CD8-positive, alpha-beta memory T cell (primary cell): ENCODE measurements at places on chromosomes 16 and 17. TPM values are rescaled to one million over a fixed set of nuclear protein-coding genes. Genes with fewer than 3 reads are reported as not detected.

Gene XAF1
- total RNA-seq, result 5.8 TPM

DNA sequence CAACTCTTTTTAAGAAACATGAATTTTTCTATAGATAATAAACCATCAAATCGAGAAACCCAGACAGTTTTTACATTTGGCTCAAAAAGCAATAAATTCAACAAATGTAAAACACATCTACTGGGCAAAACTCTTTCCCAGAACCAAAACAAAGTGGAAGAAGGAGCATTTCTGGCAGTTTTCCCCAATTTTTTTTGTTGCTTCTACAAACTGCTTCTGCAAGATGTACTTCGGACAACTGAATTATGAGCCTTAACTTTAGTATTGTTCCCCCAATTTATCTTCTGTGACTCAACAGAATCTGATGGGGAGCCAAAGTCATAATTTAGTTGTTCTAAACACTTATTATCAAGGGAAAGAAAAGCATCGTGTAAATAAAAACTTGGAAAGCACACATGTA lies 1047.2 kb downstream of the CDH11 start:
- DNase-seq, result no peak

GRCh38 chr17:78804777-78805176 lies 22.7 kb upstream of the CYTH1 start:
- DNase-seq, result no peak

DNA sequence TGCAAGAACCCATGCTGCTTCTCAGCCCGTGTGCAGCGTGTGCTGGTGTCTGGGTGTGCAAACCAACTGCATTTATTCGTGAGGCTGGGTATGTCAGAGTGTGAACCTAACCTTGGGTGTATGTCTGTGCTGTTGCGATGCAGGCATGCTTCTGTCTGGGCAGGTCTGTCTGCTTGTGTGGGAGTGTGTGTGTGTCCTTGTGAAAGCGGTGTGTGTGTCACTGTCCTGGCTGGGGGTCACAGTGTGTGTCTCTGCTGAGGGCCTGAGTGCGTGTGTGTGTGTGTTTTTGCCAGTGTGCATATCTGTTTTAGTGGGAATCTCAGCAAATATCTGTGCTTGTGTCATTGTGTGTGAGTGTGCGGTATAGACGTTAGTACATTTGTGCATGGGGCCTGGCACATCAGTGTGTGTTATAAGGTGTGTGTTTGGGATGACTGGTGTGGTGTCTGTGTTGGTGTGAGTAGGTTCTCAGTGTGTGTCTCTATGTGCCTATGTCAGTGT lies 121.8 kb downstream of the CYLD start:
- DNase-seq, result no peak

Gene KRTAP1-5
- total RNA-seq, result not detected

DNA sequence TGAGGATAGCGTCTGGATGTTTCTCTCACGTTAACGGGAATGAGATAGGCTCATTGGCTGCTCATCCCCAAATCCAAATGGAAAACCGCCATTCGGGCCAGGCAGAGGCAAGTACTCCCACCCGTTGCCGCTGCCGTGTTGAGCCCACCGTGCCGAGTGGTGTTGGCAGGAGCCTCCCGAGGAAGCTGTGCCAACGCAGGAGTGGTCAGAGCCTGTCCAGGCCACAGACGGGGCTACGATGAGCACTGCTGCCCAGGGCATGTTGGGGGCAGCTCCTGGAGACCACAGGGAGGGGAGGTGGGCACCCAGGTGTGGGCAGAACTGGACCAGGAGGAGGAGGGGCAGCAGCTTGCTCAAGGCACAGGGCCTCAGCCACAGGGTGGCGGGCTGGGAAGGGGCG lies 72.0 kb downstream of the KLHDC4 start:
- DNase-seq, result no peak

Gene TBC1D26
- total RNA-seq, result 0.20 TPM

- no peak for DNase-seq
Observed at GRCh38 chr16:19135896-19136438, 22.2 kb downstream of the ITPRIPL2 start.

DNA sequence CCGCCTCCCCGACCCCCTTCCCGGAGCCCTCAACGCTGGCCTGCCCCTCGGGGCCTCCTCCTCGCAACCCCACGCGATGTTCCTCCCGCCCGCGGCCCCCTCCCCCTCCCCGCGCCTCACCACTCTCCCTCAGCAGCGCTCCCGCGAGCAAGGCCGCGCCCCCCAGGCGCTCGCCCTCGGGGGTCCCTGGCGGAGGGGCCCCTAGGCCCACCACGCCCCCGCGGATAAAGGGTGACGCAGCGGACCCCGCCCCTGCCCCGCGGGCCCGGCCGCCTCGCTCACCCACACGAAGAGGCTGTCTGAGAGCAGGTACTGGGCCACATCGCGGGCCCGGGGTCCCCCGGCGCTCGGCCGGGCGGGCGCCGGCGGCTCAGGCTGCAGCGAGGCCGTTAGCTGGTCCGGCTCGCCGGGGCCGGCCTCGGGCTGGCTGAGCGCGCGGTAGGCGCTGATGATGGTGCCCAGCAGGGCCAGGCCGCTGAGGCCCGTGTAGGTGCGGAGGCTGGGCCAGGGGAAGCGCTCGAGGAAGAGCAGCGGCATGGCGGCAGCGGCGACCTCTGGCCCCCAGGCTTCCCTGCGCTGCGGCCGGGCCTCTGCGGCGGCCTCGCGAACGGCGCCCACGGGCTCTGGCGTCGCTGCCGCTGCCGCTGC lies 430 bp downstream of the AMFR start:
- DNase-seq, result peak; percentile 68

Gene GDE1
- total RNA-seq, result 27.9 TPM

DNA sequence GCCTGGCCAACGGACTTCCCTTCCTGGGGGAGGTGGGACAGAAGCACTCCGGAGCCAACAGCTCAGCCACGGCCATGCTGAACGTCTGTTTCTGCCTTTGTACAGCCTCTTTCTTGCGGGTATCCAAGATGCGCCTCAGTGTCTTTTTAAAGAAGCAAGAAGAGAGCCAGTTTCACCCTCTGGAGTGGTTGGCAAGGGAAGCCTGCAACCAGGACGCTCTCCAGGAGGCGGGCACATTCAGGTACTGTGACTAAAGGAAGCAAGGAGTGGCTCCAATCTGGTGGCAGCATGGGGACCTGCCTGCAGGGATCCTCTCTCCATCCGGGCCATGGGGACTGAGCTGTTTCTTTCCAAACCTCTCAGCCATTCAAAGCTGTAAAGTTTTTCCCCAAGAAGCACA lies 60.6 kb upstream of the ENDOV start:
- DNase-seq, result no peak

Gene SP6
- 0.09 TPM for total RNA-seq

Gene TPPP3
- not detected for total RNA-seq

Gene CACNG5
- not detected for total RNA-seq

DNA sequence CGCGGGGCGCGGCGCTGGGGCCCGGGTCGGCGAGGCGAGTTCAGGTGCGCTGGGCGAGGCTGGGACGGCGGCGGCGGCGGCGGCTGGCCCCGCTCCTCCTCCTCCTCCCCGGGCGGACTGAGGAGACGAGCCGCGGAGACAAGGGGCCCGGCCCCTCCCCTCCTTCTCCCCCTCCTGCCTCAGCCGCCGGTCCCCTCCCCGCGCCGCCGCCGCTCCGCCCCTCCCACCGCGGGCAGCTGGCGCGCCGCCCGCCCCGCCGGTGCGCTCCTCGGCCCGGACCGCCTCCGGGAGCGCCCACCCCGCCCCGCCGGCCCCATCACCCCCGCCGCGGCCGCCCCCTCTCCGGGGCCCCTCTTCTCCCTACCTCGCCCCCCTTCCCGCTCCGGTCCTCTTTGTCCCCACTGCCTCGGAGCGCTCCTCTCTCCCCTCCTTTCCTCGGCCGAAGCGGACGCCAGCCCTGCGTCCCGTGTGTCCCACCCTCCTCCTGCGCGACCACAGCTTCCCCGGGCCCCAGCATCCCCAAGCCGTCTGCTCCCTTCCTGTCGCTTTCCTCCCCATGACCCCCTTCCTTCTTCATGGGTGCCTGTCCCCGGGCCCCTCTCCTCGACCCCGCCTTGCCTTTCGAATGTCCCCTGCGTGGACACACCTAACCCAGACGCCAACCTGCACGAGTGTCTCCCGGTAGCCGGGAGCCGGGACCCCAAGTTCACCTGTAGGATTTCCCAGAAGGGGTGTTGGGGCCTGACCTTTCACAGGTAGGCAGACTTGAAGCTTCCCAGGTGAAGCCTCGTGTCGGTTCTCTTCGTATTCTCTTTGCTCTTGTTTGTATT lies at the start of gene TOX3:
TSS of gene TOX3 (minus strand) at position 140 of the 830 bp plus-strand sequence. CDS start 420 bp downstream, outside the sequence.
- DNase-seq, result no peak

DNA sequence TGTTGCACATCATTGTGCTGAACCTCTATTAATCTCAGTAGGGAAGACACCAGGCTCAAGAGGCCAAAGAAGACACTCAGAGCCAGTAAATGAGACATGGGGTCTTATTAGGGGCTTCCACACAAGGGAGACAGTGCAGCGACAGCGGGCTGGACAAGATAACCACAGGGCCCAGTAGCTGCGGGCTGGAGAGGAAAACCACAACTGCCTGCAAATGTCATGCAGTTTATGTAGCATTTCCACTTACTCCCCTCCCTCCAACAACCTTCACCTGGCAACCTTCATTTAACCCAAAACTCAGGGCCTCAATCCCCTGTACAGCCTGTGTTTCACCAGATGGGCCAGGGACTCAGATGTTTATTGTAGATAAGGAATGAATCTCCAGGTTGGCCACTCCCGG lies 185.6 kb downstream of the UTP18 start:
- DNase-seq, result no peak

DNA sequence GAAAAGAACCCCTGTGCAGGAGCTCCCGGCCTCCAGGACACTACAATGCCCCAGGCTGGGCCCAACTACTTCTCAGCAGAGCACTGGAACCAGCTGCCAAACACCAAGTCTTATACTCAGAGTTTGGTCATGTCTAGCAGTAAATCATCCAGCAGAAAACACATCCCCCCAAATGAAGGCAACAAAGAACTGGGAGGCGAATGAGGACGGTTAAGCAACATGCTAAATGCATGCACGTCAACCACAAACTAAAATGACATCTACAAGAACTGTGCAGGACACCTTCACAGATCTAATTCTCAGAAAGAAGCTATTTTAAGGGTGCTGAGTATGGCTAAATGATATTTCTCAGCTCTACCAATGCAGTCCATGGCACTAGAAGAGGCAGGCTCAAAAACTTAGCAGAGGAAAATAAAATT lies 7.6 kb upstream of the IRX5 start:
- DNase-seq, result no peak

- DNase-seq, result no peak
Observed at GRCh38 chr16:55014022-55014421, 83.4 kb downstream of the IRX5 start.

Gene FOXC2
- not detected for total RNA-seq

Gene TMEM92
- total RNA-seq, result not detected

GRCh38 chr17:7945651-7946050 lies 13.6 kb downstream of the CNTROB start:
- DNase-seq, result no peak

DNA sequence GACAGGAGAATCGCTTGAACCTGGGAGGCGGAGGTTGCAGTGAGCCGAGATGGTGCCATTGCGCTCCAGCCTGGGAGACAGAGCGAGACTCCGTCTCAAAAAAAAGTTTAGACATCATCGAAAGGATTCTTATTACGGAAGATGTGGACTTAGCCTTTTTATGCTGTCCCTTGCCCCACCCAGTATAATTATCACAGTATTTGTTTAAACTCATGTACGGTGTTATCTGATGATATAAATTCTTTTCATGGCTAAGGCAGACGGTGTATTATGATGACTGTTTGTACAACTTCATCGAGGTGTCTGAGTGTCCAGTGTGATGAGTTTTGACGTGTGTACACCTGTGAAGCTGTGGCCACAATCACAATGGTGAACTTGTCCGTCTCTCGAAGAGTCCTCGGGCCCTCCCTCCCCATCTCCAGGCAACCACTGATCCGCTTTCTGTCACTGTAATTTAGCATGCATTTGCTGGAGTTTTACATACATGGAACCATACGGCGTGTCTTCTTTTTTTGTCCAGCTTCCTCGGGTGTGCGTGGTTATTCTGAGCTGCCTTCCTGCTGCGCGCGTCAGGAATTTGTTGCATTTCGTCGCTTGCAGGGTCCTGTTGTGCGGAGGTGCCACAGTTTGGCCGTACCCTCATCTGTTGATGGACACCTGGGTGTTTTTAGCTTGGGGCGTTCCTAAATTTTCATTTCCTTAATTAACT lies 26.2 kb downstream of the BAIAP2 start:
- DNase-seq, result no peak

DNA sequence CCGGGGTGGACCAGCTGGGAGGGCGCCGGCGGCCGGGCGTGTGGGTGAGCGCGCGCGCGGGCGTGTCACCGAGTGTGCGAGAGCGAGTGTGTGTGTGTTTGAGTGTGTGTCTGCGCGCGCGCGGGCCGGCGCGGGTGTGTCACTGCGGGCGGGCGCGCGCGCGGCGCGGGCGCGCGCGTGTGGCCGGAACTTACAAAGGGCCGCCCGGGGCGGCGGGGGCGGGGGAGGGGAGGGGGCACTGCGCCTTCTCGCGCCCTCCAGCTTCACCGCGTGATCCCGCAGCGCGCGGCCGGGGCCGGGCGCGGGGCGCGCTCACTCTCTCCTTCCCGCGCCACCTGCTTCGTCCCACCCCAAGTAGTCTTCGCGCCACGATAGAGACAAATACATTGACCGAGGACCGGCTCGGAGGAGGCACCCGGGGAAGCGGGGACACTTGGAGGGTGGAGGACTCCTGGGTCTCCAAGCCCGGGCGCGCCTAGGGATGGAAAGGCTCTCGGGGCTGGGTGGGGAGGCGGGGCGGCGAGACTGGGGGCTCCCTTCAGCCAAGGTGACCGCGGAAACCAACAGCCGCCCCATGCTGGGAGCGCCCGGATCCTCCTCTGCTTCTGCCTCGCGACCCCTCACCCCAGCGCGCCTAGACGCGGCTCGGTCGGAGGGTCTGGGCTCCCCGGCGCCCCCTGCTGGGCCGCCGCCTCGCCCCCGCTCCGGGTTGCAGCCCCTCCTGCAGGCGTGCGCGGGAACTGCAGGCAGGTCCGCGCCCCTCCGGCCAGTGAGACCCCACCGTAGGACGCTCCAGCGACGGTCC lies at the start of gene SRCIN1:
TSS of gene SRCIN1 (minus strand) at position 112 of the 805 bp plus-strand sequence. CDS start 247 bp downstream, outside the sequence.
- DNase-seq, result peak; percentile 22

- no peak for DNase-seq
Observed at GRCh38 chr16:87017371-87018012, 299.7 kb downstream of the C16orf95 start.

DNA sequence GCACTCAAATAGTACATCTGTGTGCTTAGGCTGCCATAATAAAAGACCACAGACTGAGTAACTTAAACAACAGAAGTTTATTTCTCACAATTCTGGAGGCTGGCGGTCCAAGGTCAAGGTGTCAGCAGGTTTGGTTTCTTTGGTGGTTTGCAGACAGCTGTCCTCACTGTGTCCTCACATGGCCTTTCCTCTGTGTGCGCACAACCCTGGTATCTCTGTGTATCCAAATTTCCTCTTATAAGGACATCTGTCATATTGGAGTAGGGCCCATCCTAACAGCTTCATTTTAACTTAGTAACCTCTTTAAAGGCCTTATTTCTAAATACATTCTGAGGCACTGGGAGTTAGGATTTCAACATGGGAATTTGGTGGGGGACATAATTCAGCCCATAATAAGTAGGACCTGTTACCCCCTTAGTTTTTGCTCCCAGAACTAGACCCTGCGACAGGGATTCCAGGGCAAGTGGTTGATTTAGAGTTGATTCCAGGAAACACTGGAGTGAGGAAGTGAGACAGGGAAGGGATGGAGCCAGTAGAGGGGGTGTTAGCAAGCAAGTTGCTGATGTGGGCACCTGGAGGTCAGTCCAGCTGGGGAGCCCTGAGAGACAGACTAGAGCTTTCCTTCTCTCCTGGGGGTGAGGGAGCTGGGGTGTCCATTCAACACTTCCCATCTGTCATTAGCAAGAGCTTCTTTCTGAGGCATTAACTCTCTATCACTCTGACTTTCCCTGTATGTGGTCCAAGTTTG lies 10.9 kb upstream of the ALKBH5 start:
- DNase-seq, result no peak

GRCh38 chr17:5877948-5878347 lies 192.2 kb upstream of the WSCD1 start:
- DNase-seq, result no peak
